Activated CD8-positive, alpha-beta memory T cell treated with anti-CD3 and anti-CD28 coated beads for 4 hours (primary cell): ENCODE measurements at places on chromosomes 7 and 10.

DNA sequence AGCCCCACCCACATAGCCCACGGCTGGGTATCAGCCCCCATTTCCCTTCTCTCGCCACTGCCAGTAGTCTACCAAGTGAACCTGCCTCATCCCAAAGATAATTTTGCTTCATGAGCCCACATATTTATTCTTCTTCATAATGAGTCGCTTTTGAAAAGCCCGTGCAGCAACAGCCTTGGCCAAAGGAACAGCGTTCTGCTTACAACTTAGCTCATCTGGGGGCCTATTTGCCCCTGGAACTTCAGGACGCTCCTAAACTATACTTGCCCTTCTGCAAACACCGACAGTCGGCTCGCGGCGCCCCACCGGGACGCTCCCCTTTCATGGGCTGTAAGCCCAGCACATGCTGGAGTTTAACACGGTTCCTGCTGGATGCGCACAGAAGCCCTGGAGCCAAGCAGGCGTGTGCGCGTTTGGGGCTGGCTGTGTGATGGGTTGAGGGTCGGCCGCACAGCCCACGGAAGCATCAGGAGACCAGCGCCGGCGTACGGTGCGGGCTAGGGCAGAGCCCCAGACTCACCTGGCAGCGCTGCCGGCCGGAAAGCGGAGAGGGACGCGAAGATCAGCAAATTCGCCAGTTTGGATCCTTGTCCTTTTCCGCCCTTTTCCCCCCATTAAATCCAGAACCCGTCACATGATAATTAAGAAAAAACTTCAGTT lies 370 bp downstream of the TMEM60 start:
- no peak for DNase-seq

GRCh38 chr10:49398000-49398861 lies 2.3 kb upstream of the DRGX start:
- DNase-seq: peak; percentile 15

DNA sequence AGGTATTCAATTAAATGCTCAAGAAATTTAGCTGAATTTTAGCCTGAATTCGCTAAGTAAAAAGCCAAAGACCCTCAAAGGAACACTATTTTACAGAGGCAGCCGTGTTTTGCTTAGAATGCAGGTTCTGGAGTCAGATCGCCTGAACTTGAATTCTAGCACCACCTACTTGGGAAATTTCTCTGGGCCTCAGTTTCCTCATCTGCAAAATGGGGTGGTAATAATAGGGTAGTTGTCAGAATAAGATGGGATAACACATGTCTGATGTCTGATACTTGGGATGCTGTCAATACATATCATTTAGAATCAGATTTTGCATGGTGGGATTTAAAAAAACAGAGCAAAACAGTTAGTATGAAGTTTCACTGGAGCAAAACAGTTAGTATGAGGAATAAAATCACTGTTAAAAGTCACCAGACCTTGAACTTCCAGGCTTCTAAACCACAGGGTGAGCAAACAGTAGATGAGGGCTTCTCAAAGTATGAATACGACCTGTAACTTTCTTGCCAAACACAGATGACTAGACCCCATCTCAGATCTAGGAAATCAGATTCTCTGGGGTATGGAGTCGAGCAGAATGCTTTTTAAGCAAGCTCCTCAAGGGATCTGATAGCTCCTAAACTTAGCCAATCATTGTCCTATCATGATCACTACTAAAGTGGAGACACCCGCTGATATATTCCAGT lies 75.4 kb downstream of the ATXN7L1 start:
- no peak for DNase-seq

GRCh38 chr7:141409801-141410329 lies 141.3 kb upstream of the AGK start:
- DNase-seq: no peak

- DNase-seq: no peak
These were observed 50.0 kb upstream of the FAM20C start for GRCh38 chr7:142248-142941.

GRCh38 chr10:97371696-97372095 lies 29.4 kb downstream of the RRP12 start:
- DNase-seq: no peak

GRCh38 chr10:132793213-132793612 lies 7.3 kb upstream of the NKX6-2 start:
- no peak for DNase-seq

DNA sequence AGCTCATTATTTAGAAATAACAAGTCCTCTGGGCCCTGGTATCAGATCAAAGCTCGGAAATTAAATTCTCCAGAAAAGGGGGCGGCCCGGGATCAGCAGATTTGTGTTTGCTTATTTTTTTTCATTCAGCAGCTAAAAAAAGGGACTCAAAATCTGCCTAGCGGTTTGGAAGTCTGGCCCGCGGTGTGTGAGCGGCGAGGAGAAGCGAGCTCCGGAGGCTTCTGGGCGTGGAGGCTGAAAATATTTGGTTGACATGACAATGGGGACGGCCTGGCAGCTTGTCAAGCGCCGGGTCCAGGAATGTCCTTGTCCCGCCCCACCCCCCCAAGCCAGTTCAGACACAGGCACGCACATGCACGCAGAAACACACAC lies 43.4 kb downstream of the FOXL3 start:
- no peak for DNase-seq

- DNase-seq: no peak
These were observed 283.8 kb downstream of the C7orf25 start for GRCh38 chr7:42628054-42628453.

GRCh38 chr7:84256571-84256971 lies 62.0 kb upstream of the SEMA3A start:
- DNase-seq: no peak
